ENCODE measurements at places on chromosomes 4 and X. TPM values are rescaled to one million over a fixed set of nuclear protein-coding genes. Genes with fewer than 3 reads are reported as not detected.
A peak's percentile ranks its signal among the peaks of the same experiment; 100 is the strongest.

The CENPI gene
- total RNA-seq = 2.7 TPM

- no peak overlapping the region for H3K4me3 ChIP-seq
- DNase-seq = no peak
These were observed 38.1 kb upstream of the ARSH start for GRCh38 chrX:2967998-2968909.

The CYP2U1 gene
- total RNA-seq = 4.9 TPM

The ATP1B4 gene
- total RNA-seq = not detected

The MID1 gene
- total RNA-seq = 19.6 TPM

The UGT8 gene
- total RNA-seq = 61.3 TPM

- H3K36me3 ChIP-seq = no peaks in the 10 kb centered on the region
- no peaks in the 10 kb centered on the region for H3K4me1 ChIP-seq
- no peak for DNase-seq
- H3K4me3 ChIP-seq = no peak overlapping the region
- no peak overlapping the region for H3K27ac ChIP-seq
These were observed 251.2 kb downstream of the PAPSS1 start for GRCh38 chr4:107468812-107469211.

DNA sequence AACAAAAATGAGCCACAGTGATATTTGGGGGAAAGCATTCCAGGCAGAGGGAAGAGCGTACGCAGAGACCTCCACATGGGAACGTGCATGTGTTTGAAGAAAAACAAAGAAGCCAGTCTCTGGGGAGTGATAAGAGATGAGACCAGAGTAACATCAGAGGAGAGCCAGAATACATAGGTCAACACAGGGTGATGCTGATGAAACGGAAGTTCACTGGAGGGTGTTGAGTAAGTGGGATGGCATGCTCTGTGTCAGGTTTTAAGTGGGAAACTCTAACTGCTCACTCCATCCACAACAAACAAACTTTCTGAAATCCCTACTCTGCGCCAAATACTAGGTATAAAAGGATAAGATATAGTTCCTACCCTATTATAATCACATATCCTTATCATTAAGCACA is 110.0 kb downstream of the ARHGAP6 start:
- no peaks in the 10 kb centered on the region for H3K4me1 ChIP-seq
- H3K27me3 ChIP-seq = no peaks in the 10 kb centered on the region
- H3K4me3 ChIP-seq = no peak overlapping the region
- no peak for DNase-seq

DNA sequence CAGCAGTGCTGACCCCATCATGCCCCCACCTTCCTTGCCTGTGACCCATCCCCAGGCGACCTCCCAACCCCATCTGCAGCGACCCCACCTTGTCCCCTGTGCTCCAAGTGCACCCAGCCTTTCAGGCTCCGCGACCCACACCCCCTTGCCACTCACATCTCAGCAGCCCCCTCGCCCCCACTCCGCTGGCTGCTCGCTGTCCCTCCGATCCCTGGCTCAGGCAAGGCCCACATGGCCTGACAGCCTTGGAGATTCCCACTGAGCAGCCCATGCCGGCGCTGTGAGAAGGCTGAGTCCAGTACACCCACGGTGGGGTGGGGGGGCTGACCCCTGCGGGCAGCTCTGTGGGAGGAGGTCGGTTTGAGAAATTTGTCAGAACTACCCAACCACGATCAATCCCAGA is 9.1 kb downstream of the ZFYVE28 start:
- H3K4me3 ChIP-seq = no peak overlapping the region
- no peaks in the 10 kb centered on the region for H3K27me3 ChIP-seq
- DNase-seq = no peak
- H3K4me1 ChIP-seq = peaks cover 18% of the 10 kb centered on the region
- H3K27ac ChIP-seq = no peak overlapping the region

The KLF8 gene
- total RNA-seq = 30.5 TPM

The DKK2 gene
- total RNA-seq = not detected

The ATP2B3 gene
- not detected for total RNA-seq

GRCh38 chrX:133414406-133415275 is 648 bp downstream of the GPC4 start:
- peak overlapping the region; percentile 79 for H3K27ac ChIP-seq
- no peaks in the 10 kb centered on the region for H3K36me3 ChIP-seq
- no peak for DNase-seq
- no peaks in the 10 kb centered on the region for H3K27me3 ChIP-seq
- H3K4me1 ChIP-seq = no peaks in the 10 kb centered on the region
- H3K4me3 ChIP-seq = peak overlapping the region; percentile 73

The CPLX1 gene
- 0.35 TPM for total RNA-seq

- H3K4me3 ChIP-seq = no peak overlapping the region
- H3K36me3 ChIP-seq = no peaks in the 10 kb centered on the region
- no peak for DNase-seq
- H3K4me1 ChIP-seq = no peaks in the 10 kb centered on the region
- H3K27me3 ChIP-seq = no peaks in the 10 kb centered on the region
- no peak overlapping the region for H3K27ac ChIP-seq
These were observed 6.4 kb upstream of the HAUS7 start for GRCh38 chrX:153476666-153477363.

DNA sequence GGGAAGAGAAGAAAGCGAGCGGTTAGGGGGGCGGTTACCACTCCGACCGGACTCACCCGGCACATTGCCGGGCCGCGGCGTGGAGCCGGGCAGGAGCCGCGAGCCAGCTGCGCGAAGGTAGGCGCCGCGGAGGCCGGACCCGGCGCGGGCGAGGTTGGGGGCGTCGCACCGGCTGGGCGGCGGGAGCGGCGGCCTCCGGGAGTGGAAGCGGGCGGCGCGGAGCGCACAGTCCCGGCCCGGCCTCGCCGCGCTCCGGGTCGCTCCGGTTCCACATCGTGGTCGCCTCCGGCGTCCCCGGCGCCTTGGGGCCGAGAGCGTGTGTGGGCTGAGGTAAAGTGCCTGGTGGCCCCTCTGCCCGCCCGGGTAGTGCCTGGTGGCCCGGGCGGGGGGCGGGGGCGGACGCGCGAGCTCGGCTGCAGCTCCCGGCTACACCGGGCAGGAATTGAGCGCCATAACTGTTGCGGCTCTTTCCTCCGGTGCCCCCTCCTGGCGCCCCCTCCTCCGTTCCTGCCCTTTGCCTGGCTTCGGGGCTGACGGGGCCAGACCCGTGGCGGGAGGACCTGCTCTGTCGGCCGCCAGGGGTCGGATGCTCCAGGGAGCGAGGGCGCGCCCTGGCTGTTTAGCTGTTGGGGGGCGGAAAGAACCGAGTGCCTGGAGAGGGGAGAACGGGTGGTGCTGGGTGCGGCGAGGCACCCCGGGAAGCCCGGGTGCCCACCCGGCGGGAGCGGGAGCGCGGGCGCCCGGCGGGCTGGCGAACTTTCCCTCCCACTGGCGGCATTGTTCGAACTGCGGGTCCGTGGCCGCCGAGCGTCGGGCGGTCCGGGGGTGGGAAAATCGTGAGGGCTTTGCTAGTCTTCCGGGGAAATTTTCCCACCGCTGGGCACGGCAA is 626 bp downstream of the JADE3 start:
- H3K27ac ChIP-seq = peak overlapping the region; percentile 59
- no peaks in the 10 kb centered on the region for H3K27me3 ChIP-seq
- H3K36me3 ChIP-seq = no peaks in the 10 kb centered on the region
- peak; percentile 50 for DNase-seq
- H3K4me3 ChIP-seq = peak overlapping the region; percentile 68

GRCh38 chr4:139453041-139453370 is 915 bp upstream of the RAB33B start:
- H3K27me3 ChIP-seq = no peaks in the 10 kb centered on the region
- peak; percentile 78 for DNase-seq
- peak overlapping the region; percentile 80 for H3K4me3 ChIP-seq

The NKX6-1 gene
- total RNA-seq = not detected

- no peak for DNase-seq
- no peaks in the 10 kb centered on the region for H3K4me1 ChIP-seq
- no peaks in the 10 kb centered on the region for H3K27me3 ChIP-seq
- H3K27ac ChIP-seq = no peak overlapping the region
- H3K36me3 ChIP-seq = no peaks in the 10 kb centered on the region
- H3K4me3 ChIP-seq = no peak overlapping the region
These were observed 11.3 kb downstream of the CPEB2 start for GRCh38 chr4:15013585-15013984.

DNA sequence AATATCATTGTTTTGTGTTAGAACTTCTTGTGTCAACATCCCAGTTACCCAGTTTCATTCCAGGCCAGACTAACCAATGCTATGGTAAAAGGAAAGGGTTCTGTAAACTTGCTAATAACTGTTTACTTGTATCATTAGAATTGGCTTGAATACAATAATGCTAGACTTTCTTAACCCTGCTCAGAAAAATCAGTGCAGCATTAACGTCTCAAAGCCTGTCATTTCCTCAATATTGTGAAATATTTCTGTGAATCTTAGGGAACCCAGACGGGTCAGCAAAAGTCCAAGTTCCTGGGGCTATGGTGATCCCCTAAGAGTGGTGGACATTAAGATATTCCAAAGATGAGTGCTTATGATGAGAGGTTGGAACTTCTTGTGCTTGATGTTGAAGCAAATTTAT is 541.2 kb upstream of the MAGEB18 start:
- no peak overlapping the region for H3K4me3 ChIP-seq
- no peak overlapping the region for H3K27ac ChIP-seq
- no peaks in the 10 kb centered on the region for H3K4me1 ChIP-seq
- no peak for DNase-seq
- no peaks in the 10 kb centered on the region for H3K36me3 ChIP-seq

- no peak overlapping the region for H3K4me3 ChIP-seq
- DNase-seq = no peak
- no peaks in the 10 kb centered on the region for H3K36me3 ChIP-seq
- H3K27me3 ChIP-seq = no peaks in the 10 kb centered on the region
These were observed 32.5 kb upstream of the TLR2 start for GRCh38 chr4:153651587-153651986.
